WTC11 (cell line): ENCODE measurements at places on chromosomes 1 and 21.

GRCh38 chr1:110248746-110249145 is 38.6 kb downstream of the KCNC4 start:
- peaks cover 19% of the 10 kb centered on the region for H3K27me3 ChIP-seq
- no peak for DNase-seq
- peaks cover 2% of the 10 kb centered on the region for H3K4me1 ChIP-seq
- 0 out of 2 replicates have a peak, but pooled peaks cover 3% of the 10 kb centered on the region for H3K36me3 ChIP-seq
- no peak overlapping the region for H3K27ac ChIP-seq

DNA sequence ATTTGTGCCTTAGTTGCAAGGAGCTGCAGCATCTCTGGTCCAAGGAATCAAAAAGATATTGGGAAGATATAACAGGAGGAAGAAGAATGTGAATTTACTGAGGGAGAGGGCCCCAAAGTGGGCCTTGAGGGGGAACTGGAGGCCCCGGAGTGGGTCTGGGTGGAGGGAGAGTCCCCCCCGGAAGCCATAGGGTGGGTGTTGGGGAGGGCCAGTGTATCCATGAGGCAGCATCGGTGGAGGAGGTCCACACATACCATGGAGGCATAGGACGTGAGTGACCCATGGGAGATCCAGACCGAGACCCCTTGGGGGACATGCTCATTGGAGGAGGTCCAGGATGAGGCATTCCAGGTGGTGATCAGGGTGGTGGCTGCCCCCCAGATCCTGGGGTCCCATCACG is 708 bp upstream of the C1orf167 start:
- no peak overlapping the region for H3K27ac ChIP-seq
- peaks cover 66% of the 10 kb centered on the region for H3K27me3 ChIP-seq
- no peak for DNase-seq
- H3K36me3 ChIP-seq = peaks cover 4% of the 10 kb centered on the region
- H3K4me1 ChIP-seq = peaks cover 10% of the 10 kb centered on the region
- no peak overlapping the region for H3K4me3 ChIP-seq

DNA sequence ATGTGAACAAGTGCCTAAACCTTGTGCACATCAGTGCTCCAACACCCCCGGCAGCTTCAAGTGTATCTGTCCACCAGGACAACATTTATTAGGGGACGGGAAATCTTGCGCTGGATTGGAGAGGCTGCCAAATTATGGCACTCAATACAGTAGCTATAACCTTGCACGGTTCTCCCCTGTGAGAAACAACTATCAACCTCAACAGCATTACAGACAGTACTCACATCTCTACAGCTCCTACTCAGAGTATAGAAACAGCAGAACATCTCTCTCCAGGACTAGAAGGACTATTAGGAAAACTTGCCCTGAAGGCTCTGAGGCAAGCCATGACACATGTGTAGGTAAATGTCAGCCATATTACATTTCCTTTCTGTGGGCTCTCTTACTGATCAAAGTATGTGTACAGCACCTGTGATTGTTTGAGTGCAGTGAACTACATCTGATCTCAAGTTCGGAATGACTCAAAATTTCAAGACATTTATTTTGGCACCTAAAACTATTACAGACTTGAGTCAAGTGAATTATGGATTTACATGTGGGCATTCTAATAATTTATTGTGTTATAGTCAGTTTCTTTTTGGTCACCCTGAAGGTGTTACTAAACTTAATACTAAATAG is 196.5 kb downstream of the TPR start:
- H3K4me3 ChIP-seq = no peak overlapping the region
- no peak for DNase-seq
- no peaks in the 10 kb centered on the region for H3K27me3 ChIP-seq
- no peak overlapping the region for H3K27ac ChIP-seq
- H3K4me1 ChIP-seq = no peaks in the 10 kb centered on the region

GRCh38 chr1:204853436-204853835 is 17.2 kb upstream of the NFASC start:
- H3K4me3 ChIP-seq = no peak overlapping the region
- no peaks in the 10 kb centered on the region for H3K36me3 ChIP-seq
- no peak for DNase-seq
- peaks cover 4% of the 10 kb centered on the region for H3K4me1 ChIP-seq

DNA sequence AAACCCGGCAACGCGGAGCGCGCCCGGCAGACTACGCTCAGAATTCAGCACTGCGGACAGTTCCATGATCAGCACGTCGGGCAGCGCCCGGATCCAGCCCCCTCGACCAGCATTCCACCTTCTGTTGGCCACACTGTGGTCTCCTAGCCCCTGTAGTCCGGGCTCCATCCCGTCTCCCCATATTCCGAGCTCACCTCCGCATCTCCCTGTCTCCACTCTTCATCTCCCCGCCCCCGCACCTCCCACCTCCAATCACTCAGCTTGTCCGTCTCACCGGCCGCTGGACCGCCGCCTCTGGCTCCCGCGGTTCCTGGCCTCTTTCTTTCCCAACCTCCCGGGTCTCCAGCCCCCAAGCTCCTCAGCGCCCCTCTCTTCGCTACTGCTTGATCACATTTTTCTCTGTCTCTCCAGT is 500 bp downstream of the EPHA10 start:
- H3K27me3 ChIP-seq = peaks cover 84% of the 10 kb centered on the region
- H3K36me3 ChIP-seq = no peaks in the 10 kb centered on the region
- DNase-seq = peak; percentile 91
- no peak overlapping the region for H3K27ac ChIP-seq

DNA sequence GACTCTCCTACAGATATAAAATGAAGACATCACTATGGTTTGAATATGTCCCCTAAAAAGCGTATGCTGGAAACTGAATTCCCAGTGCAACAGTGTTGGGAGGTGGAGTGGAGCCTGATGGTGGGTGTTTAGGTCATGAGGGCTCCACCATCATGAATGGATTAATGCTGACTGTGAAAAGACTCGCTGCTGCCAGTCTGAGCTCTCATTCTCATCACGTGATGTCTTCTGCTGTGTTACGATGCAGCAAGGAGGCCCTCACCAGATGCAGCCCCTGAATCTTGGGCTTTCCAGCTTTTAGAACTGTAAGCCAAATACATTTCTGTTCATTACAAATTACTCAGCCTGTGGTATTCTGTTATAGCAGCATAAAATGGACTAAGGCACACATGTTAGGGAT is 73.8 kb upstream of the PPP2R5A start:
- H3K27ac ChIP-seq = no peak overlapping the region
- no peak for DNase-seq
- no peaks in the 10 kb centered on the region for H3K27me3 ChIP-seq
- H3K36me3 ChIP-seq = no peaks in the 10 kb centered on the region
- H3K4me3 ChIP-seq = no peak overlapping the region

DNA sequence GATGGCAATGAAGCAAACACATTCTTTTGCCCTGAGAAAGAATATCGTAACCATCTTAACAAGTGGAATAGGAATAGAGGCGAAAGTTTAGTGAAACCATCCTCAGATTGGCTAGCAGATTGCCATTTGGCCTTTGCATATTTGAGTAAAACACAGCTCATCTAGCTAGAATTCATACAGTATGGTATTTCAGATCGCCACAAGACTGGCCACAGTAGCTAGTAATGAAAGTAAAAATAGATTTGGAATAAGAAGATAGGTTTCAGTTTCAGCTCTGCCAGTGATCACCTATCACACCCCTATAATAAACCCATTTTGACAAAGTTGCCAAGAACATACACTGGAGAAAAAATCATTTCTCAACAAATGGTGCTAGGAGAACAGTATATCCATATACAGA is 294.9 kb downstream of the LRRIQ3 start:
- peaks cover 12% of the 10 kb centered on the region for H3K4me1 ChIP-seq
- H3K27ac ChIP-seq = no peak overlapping the region
- no peaks in the 10 kb centered on the region for H3K27me3 ChIP-seq
- H3K36me3 ChIP-seq = no peaks in the 10 kb centered on the region
- DNase-seq = no peak

DNA sequence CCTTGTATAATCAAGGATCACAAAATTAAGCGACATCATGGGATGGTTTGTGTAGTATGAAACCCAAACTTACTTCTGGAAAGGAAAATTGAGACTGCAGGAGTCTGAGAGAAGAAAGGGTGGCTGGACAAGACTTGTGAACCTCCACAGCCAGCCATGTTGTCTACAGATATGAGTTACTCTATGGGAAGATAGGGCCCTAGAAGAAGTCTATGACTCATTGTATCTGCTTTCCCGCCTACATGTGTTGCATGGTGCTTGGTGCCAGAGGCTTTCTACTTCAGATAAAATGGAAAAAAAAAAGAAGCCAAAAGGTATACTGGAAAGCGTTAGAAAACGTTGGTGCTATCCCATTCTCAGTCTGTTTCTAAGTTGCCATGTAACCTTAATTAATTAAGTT is 18.7 kb upstream of the OR6N2 start:
- DNase-seq = no peak
- H3K27me3 ChIP-seq = no peaks in the 10 kb centered on the region; the same call in 1 of the 2 replicates
- H3K36me3 ChIP-seq = no peaks in the 10 kb centered on the region
- H3K4me1 ChIP-seq = peaks cover 4% of the 10 kb centered on the region
- no peak overlapping the region for H3K4me3 ChIP-seq
- H3K27ac ChIP-seq = no peak overlapping the region

- no peak overlapping the region for H3K27ac ChIP-seq
- H3K27me3 ChIP-seq = no peaks in the 10 kb centered on the region
- no peaks in the 10 kb centered on the region for H3K36me3 ChIP-seq
- DNase-seq = no peak
- H3K4me1 ChIP-seq = peaks cover 3% of the 10 kb centered on the region
Observed at GRCh38 chr1:72288886-72289285, 6.5 kb upstream of the NEGR1 start.

DNA sequence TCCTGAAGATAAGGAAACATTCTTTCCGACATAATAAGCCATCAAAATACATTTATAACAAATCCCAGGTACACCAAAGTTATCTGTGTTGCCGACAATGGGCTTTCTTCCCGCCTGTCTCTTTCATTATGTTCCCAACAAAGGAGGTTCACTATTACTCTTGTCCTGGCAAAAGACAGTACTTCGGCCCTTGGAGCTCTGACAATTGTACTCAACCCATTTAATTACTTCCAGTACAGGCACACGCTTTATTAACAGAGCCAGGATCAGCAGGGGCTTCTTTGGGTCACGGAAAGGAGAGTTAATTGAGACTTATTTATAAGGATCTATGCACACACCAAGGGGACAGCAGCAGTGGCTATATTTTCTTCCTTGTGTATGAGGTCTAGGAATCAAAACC is 46.6 kb upstream of the DUSP10 start:
- H3K4me3 ChIP-seq = no peak overlapping the region
- H3K4me1 ChIP-seq = peaks cover 12% of the 10 kb centered on the region
- no peak for DNase-seq
- no peaks in the 10 kb centered on the region for H3K36me3 ChIP-seq
- no peak overlapping the region for H3K27ac ChIP-seq

DNA sequence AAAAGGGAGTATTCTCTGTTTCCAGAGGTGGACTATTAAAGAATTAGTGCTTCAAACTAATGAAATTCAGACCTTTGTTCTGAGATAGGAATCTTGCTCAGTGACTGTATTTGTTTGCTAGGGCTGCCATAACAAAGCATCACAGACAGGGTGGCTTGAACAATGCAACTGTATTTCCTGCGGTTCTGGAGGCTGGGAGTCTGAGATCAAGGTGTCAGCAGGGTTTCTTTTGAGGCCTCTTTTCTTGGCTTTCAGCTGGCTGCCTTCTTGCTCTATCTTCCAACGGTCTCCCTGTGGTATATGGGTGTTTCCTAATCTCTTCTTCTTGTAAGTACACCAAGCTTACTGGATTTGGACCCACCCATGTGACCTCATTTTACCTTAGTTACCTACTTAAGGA is 264.6 kb upstream of the PROX1 start:
- peaks cover 18% of the 10 kb centered on the region for H3K4me1 ChIP-seq
- H3K27me3 ChIP-seq = no peaks in the 10 kb centered on the region; the same call in 1 of the 2 replicates
- no peaks in the 10 kb centered on the region for H3K36me3 ChIP-seq
- H3K27ac ChIP-seq = no peak overlapping the region
- DNase-seq = no peak
- no peak overlapping the region for H3K4me3 ChIP-seq

GRCh38 chr1:111826278-111826677 is 70.6 kb downstream of the DDX20 start:
- H3K27me3 ChIP-seq = no peaks in the 10 kb centered on the region; the same call in 1 of the 2 replicates
- peaks cover 2% of the 10 kb centered on the region; the same call in 1 of the 2 replicates for H3K4me1 ChIP-seq
- H3K36me3 ChIP-seq = no peaks in the 10 kb centered on the region
- no peak for DNase-seq
- no peak overlapping the region for H3K4me3 ChIP-seq

GRCh38 chr1:117967477-117967876 is 37.9 kb downstream of the WDR3 start:
- no peaks in the 10 kb centered on the region for H3K36me3 ChIP-seq
- no peak for DNase-seq
- H3K4me3 ChIP-seq = no peak overlapping the region
- no peaks in the 10 kb centered on the region for H3K27me3 ChIP-seq
- H3K27ac ChIP-seq = peak overlapping the region; percentile 69

DNA sequence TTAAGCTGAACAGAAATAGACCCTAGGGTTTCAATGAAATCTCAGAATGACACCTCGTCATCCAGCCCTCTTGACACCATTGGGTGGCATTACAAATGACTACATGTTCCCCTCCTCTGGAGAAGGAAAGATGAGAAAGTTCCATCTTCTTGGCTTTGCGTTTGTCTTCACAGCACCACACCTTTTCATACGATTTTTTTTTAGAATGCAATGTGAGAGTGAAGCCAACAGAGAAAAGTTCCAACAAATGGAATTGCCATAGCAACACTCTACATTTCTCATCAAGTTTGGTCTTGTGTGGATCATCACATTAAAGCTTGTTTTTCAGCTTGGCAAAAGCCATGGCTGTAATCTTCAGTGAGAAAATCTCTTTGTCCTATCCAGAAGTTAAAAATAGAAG is 183.4 kb upstream of the SNX7 start:
- no peaks in the 10 kb centered on the region for H3K36me3 ChIP-seq
- no peaks in the 10 kb centered on the region for H3K27me3 ChIP-seq
- H3K4me1 ChIP-seq = peaks cover 4% of the 10 kb centered on the region; the same call in 1 of the 2 replicates
- no peak overlapping the region for H3K4me3 ChIP-seq

GRCh38 chr1:159798893-159799292 is 3.3 kb upstream of the FCRL6 start:
- peak; percentile 66 for DNase-seq
- H3K27me3 ChIP-seq = peaks cover 3% of the 10 kb centered on the region
- H3K27ac ChIP-seq = no peak overlapping the region
- H3K4me1 ChIP-seq = no peaks in the 10 kb centered on the region

- H3K27me3 ChIP-seq = peaks cover 5% of the 10 kb centered on the region; the same call in 1 of the 2 replicates
- no peak for DNase-seq
- H3K4me3 ChIP-seq = no peak overlapping the region
- no peaks in the 10 kb centered on the region for H3K4me1 ChIP-seq
- H3K27ac ChIP-seq = no peak overlapping the region
- peaks cover 76% of the 10 kb centered on the region for H3K36me3 ChIP-seq
Observed at GRCh38 chr1:185520188-185520920, 203.3 kb upstream of the IVNS1ABP start.

GRCh38 chr21:44423312-44423821 is 31.9 kb upstream of the LRRC3 start:
- no peak for DNase-seq
- H3K27me3 ChIP-seq = no peaks in the 10 kb centered on the region
- peak overlapping the region; percentile 49; the same call in 1 of the 2 replicates for H3K27ac ChIP-seq
- peaks cover 11% of the 10 kb centered on the region; the same call in 1 of the 2 replicates for H3K36me3 ChIP-seq
- H3K4me3 ChIP-seq = no peak overlapping the region
